ENCODE measurements at places on chromosomes 1 and 21.

GRCh38 chr1:31785020-31785946 is 21.1 kb upstream of the ADGRB2 start:
- no peak for DNase-seq

GRCh38 chr21:16589006-16589898 is 859.5 kb downstream of the USP25 start:
- no peak for DNase-seq

DNA sequence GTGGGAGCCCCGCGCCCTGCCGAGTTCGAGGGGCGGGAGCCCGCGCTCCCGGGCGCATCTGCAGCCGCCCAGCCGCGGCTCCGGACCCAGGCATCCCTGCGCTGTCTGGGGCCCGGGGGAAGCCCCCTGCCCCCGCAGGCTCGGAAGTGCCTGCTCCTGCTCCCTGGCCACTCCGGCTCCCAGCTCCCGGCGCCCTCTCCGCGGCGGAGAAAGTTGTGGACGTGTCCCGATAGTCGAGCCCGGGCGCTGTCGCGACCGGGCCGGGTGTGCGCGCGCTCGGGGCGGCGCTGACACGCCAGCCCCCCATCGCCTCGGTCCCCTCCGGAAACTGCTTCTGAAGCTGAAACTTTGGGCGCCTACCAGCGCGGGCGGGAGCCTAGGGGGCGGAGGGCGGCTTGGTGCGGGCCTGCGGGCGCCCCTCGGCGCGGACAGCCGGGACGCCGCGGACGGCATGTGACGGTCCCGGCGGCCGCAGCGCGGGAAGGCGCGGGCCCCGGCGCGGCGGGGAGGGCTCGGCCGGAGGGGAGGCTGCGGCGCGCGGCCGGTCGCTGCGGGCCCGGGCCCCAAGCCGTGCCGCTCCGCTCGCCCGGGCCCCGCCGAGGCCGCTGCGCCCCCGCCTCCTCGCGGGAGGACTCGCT is 515 bp downstream of the MAN1C1 start:
- no peak for DNase-seq

GRCh38 chr1:109639841-109640184 is 16.1 kb upstream of the GSTM4 start:
- DNase-seq, result no peak

DNA sequence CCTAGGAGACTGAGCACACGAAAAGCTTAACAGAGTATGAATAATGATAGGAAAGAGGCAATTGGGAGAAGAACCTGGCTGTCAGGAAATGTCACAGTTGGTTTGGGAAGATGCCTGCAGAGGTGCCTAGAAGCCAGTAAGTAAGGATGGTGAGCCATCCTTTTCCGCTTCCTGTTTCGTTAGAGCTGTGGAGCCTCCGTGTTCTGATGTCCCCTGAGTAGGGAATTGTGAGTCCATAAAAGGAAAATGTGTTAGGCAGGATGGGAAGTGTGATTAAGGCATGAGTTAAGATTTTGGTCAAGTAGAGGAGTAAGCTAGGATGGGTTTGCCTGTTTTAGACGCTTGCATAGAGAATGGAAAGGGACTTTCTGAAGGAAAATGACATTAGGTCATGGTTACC is 9.0 kb downstream of the CLIC4 start:
- no peak for DNase-seq

DNA sequence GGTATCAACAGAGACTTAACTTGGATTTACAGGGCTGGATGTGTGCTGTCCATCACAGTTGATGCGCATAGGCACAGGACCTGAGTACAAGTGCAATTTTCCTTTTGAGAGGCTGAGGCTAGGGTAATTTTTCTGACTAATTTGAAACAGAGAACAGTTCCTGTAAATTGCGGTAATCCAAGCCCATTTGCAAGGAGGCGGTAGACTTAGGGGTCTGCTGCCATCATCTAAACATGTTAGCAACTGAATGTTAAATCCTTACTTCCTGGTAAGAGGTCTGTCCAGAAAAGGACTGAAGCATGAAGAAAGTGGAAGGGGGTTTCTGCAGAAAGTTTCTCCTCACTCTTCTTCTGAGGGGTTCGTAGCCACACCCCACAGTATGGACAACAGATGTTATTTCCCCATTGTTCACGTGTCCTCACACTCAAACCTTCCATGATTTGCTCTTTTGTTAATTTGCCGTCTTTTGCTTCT is 23.7 kb upstream of the C1orf198 start:
- no peak for DNase-seq

DNA sequence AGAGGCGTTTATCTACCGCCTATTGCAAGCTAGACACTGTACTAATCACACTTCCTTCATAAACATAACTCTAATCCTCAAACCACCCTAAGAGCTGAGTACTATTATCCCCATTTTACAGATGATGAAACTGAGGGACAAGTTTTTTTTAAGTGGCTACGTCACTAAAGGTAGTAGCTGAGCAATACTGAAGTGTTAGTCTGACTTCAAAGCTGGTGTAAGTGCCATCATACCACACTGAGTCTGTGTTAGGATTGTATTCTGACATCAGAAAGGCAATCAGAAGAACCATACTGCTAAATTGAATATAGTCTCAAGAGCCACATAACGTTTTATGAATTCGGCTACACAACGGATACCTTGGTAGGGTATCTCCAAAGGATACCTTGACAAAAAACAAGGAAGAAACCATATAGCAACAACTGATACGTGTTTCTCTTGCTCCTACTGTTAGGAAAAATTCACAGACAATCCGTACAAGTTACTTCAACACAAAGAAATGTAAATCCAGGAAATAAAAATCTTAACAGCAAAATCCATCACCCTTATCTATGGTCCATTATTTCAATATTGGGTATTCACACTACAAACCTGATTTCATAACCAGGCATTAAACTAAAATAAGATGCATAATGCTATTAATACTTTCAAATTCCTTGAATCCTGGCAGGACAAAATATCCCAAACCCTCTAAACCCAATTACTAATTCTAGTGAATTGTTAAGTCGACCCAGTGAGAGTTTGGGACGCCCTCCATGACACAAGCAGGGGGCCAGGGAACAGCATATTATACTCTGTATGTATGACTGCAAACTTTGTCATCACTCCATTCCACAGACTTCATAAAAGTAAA is 1.6 kb downstream of the TP53BP2 start:
- no peak for DNase-seq
